ENCODE measurements at places on chromosomes 5 and 9. TPM values are rescaled to one million over a fixed set of nuclear protein-coding genes. Genes with fewer than 3 reads are reported as not detected.

The CCDC183 gene
- total RNA-seq = not detected

The SPZ1 gene
- total RNA-seq = not detected

The FAM163B gene
- not detected for total RNA-seq

The PDE6A gene
- total RNA-seq = 3.8 TPM

The PCDHB6 gene
- total RNA-seq = 0.19 TPM

The CBY3 gene
- total RNA-seq = not detected

The PCDHGA5 gene
- 2.3 TPM for total RNA-seq

The PURA gene
- total RNA-seq = 18.9 TPM

The TLR4 gene
- total RNA-seq = 0.34 TPM

The RNF180 gene
- 2.7 TPM for total RNA-seq

The LCP2 gene
- total RNA-seq = 3.9 TPM

The EQTN gene
- not detected for total RNA-seq

The SPINK5 gene
- 550 TPM for total RNA-seq

The ARHGEF28 gene
- 34.3 TPM for total RNA-seq

The SLC25A2 gene
- total RNA-seq = 0.79 TPM

- DNase-seq = no peak
These were observed 32.4 kb downstream of the AOPEP start for GRCh38 chr9:94758880-94759279.

GRCh38 chr9:134088063-134088725 lies 20.4 kb upstream of the BRD3 start:
- no peak for DNase-seq

DNA sequence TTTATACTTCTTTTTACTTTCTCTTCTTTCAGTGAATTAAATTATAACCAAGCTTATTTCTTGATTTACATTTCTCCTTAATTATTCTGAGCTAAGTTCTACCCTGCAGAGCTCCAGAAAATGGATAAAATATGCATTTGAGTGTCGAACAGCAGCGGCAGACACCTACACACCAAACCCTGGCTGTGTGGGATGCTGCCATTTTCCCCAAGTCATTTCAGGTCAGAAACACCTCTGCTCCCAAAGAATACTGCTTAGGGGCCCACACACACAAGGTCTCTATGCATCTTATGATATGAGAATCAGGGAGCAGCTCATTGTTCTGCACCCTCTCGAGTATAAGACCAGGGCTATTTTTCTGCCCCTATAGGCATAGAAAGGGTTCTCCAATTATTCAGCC lies 122.3 kb downstream of the CMYA5 start:
- no peak for DNase-seq

DNA sequence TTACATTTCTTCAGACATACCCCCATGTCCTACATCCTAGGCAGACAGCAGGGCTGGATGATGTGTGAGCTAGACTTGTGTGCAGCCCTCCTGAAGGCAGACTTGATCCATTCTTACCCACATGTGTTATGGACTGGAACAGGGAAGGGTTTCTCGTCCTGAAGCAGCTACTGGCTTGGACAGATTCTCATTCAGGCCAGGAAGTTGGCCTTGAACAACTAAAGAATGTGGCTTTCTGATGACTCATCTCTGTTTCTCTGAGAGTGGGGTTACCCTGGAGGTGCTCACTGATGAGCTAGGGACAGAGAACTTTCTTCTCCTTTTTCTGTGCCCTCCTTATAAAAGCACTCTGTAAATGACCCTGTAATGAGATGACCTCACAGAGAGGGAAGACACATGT lies 246.5 kb downstream of the PCSK5 start:
- no peak for DNase-seq

DNA sequence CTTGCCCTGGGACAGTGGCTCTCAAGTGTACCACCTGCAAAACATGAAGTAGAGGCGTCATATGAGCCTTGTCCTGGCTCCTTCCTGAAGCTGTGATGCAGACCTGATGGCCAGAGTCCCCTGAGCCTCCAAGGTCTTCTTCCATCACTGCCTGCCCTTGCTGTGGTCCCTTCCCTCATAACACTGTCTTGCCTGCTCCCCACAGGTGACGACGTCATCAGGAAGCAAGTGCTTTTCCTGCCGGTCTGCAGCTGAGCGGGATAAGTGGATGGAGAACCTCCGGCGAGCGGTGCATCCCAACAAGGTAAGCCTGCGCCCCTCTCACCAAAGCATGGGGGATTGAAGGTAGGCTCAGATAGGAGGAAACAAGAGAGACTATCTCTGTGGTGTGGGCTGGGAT lies 107.3 kb downstream of the DAB2IP start:
- DNase-seq = no peak

- no peak for DNase-seq
These were observed 127.5 kb downstream of the PPP2R2B start for GRCh38 chr5:146751054-146751453.

- DNase-seq = no peak
These were observed 1.1 kb downstream of the ELOVL7 start for GRCh38 chr5:60842871-60843385.

GRCh38 chr9:111917980-111918379 lies 21.4 kb downstream of the UGCG start:
- DNase-seq = no peak

DNA sequence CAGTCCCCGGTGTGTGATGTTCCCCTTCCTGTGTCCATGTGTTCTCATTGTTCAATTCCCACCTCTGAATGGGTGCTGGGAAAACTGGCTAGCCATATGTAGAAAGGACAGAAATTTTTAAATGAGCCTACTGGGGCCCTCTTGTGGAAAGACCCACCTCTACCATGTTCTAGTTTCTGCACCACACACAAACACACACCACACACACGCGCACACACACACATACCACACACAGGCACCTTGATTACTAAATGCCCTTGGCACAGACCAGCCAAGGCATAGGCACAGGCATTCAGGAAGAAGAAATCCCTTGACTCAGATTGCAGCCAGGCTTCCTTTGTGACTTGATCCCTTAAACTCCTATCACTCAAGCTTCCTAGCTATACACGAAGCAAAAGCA lies 60.5 kb downstream of the SIL1 start:
- DNase-seq = no peak

GRCh38 chr9:106593201-106593600 lies 269.8 kb upstream of the ZNF462 start:
- DNase-seq = no peak

GRCh38 chr5:52502460-52502999 lies 285.2 kb upstream of the ITGA1 start:
- no peak for DNase-seq

DNA sequence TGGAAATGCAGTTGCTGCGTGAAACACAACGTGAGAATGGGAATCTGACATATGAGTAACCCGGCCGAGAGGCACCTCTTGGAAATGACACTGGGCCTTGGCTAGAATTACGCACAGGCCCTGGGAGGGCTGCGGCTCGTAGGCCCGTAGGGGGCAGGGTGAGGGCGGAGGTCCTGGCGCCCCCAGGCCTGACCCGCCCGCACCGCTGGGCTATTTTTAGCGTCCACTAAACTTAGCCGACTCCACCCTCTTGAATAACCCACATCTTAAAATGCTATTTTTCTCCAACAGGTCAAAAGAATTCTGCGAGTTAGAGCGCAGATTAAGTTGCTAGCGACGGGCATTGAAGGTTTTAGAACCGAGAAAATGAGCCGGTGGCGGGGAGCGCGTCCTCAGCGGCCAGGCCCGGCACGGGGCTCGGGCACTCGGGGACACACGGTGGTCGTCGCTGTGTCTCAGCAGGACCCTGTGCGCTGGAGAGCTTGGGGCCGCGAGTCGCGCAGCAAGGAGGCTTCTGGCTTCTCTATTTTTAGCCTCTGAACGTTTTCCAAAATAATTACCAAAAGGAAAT lies 168.5 kb downstream of the AUH start:
- no peak for DNase-seq

GRCh38 chr9:117528225-117528624 lies 113.4 kb upstream of the ASTN2 start:
- no peak for DNase-seq

- DNase-seq = no peak
These were observed 24.5 kb downstream of the SNX18 start for GRCh38 chr5:54541823-54542783.

DNA sequence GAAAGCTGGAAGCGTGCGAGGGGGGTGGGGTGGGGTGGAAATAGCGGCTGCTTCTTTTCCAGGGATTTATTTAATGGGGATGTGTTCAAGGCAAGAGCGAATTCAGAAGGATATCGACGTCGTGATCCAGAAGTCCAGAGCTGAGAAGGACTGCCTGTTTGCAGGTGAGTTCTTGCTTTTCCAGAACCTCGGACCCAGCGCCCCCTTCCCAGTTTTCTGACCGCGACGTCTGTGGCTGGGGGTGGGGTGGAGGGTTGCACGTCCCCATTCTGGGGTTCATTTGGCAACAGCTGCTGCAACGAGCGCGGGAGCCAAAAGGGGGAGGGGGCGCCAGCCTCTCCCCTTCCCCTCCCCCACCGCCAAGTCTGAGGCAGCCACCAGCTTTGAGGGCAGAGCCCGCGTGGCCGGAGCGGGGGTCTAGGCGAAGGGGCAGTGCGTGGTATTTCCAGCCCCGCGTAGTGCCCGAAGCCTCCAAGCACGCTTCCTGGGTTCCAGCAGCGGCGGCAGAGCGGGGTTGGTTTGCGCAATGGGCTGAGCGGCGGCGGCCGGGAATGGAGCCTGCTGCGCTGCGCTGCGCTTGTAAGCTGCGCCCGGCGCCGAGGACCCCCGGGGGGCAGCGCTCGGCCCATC lies 701 bp downstream of the PARP8 start:
- no peak for DNase-seq

- no peak for DNase-seq
These were observed 23.5 kb upstream of the ALDOB start for GRCh38 chr9:101458963-101459631.

- no peak for DNase-seq
These were observed 2.8 kb downstream of the JAKMIP2 start for GRCh38 chr5:147779694-147780093.

DNA sequence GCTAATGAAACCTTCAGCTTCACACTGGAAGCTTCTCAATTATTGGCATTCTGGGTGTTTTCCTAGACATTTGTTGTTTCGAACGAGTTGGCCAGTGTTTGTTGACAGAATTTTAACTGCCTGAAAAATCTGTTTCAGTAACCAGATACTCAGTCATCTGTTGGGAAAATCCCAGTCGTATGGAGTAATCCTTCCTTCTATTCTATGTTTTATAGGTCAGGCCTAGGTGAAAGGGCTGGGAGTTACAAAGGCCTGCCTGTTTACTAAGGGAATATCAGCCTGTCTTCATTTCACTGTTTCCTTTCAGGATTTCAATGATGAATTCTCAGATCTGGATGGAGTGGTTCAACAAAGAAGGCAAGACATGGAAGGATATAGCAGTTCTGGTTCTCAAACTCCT lies 59.9 kb downstream of the GRAMD2B start:
- DNase-seq = no peak

DNA sequence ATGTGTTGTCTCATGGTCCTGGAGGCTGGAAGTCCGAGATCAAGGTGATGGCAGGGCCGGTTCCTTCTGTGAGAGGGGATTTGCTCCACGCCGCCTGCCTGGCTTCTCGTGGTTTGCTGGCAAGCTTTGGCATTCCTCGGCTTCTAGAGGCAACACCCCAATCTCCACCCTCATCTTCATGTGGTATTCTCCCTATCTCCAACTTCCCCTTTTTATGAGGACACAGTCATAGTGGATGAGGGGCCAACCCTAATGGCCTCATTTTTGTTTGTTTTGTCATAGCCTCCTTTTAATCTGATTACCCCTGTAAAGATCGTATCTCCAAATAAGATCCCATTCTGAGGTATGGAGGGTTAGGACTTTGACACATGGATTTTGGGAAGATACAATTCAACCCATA lies 41.7 kb upstream of the CLK4 start:
- DNase-seq = no peak

DNA sequence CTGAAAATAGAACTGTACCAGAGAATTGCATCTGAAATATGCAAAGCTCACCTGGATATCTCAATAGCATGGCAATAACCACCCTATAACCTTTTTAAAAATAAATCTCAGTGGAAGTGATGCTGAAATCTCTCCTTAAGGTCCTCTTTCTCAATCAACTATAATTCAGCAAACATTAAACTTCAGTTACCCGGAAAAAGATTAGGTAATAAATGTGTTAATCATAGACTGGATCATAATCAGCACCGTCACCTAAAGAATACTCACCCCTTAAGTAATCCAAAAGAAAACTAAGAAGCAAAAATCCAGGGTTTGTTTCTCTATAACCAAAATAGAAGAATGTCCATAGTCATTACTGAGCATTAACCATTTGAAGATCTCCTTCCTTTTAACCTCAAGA lies 44.3 kb upstream of the DENND4C start:
- no peak for DNase-seq

DNA sequence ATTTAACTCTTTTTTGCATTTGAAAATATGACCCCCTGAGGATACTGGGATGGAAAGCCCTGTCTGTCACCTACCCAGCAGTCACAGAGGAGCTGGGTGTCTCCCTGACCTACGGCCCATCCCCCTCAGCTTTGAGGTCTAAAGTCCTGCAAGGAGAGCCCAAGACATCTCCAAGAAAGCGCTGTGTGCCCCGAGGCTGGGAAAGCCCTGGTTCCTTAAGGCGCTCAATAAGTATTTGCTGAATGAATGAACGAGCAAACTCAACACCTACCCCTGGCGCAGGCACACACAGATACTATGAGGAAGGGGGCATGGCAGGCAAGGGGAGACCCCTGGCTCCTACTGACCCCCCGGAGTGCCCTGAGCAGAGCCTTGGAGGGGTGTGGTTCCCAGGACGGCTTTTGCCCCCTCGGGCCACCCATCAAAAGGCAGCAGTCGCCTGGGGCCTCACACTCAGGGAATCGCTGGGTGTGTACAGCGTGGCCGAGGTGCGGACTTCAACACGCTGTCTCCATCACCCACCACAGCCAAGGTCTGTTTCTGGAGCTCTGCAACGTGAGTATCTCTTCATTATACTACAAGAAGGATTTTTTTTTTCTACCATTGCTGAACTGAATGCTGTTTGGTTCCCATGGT lies 211.6 kb downstream of the ERCC6L2 start:
- no peak for DNase-seq

GRCh38 chr9:81664638-81665222 lies 24.6 kb downstream of the TLE1 start:
- DNase-seq = no peak

GRCh38 chr5:77893225-77893860 lies 117.2 kb upstream of the TBCA start:
- DNase-seq = no peak

DNA sequence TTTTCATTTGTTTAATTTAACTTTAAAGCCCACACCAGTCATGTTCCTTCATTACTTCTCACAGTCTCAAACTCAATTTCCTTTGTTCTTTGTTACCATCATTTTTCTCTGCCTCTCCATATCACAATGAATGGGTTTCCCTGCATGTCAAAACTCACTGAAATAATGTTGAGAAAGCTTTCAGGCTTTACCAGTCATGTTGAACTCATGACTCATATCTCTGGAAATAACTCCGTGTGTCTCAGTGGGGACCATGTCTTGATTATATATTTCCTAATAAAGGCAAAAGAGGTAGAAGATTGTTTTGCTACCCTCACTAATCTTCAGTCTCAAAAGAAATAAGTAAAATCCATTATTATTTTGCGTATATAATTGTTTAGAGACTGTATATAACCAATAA lies 231.2 kb downstream of the CHSY3 start:
- DNase-seq = no peak

GRCh38 chr5:64587370-64587769 lies 81.6 kb downstream of the RGS7BP start:
- no peak for DNase-seq
